ENCODE measurements at places on chromosomes 7 and 10.

GRCh38 chr10:132103116-132103910 is 37.6 kb downstream of the JAKMIP3 start:
- DNase-seq, result no peak

DNA sequence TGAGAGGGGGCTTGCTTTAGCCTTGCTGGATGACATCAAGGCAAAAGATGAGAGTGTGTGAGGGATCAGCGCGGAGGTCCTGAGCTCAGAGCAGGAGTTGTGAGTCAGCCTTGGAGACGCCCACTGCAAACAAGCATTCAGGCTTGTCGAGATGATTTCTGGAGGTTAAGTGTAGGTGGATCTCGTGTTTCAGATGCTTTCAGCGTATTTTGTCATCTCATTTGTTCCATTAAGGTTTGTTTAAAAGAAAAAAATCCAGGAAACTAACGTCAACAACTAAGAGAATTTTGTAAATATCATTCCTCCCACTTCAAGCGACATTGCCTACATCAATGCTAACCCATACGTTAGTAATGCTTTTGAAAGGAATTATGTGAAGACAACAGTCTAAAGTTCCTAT is 715.4 kb upstream of the NRP1 start:
- no peak for DNase-seq

DNA sequence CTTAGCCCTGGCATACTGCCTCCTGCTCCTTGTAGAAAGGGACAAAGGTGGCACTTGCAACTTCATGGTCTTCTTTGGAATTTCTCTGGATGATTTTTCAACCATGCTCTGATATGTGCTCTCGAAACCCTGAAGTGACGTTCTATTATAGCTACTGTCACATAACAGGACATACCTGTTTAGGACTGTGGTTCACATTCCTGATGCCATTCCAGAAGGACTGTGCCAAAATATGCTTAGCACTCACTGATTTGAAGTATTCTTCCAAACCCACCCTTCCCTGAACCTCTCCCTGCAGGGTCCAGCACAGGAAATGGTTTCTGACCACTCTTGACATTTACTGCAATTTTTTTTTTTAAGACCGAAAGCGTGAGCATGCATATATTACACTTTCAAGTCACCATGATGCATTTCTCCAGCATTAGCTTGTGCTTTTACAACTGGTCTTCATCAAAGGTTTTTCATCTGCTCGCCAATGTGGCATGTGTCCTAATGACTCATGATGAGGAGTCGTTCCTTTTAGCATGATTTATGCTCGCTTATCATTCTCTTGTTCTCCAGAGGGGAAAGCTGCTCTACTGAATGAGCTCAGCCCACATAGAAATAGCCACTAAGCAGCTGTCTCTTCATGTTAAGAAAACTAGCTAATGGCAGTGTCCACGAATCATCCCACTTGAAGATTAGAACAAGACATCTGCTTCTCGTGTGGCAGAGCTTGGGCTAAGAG is 135.2 kb downstream of the ADAM12 start:
- DNase-seq, result no peak

- no peak for DNase-seq
Observed at GRCh38 chr7:116708861-116709260, 36.9 kb downstream of the MET start.

- DNase-seq, result no peak
Observed at GRCh38 chr7:142454862-142455261, 197.0 kb upstream of the PRSS58 start.

DNA sequence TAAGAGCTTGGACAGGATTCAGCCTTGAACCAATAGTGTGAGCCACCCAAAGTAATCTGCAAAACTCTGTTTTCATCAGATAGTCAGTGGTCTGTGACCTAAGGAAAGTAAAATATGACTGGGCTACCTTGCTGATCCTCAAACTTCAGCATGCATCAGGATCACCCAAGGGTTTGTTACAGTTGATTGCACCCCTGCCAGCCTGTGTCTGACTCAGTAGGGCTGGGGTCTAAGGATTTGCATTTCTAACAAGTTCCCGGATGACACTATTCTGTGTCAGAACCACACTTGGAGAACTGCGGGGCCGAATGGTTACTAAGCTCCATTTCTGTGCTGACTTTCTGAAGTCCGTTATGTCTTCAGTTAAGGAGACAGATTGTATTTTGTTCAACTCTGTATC is 40.6 kb upstream of the TSPAN13 start:
- no peak for DNase-seq
